ENCODE measurements at places on chromosomes 3 and 15. TPM values are rescaled to one million over a fixed set of nuclear protein-coding genes. Genes with fewer than 3 reads are reported as not detected.

CCR9 gene
- total RNA-seq = 0.46 TPM

GRCh38 chr3:143895805-143896204 is 47.5 kb upstream of the SLC9A9 start:
- no peaks in the 10 kb centered on the region for H3K36me3 ChIP-seq
- peak; percentile 59 for DNase-seq
- H3K4me1 ChIP-seq = peaks cover 5% of the 10 kb centered on the region
- no peaks in the 10 kb centered on the region for H3K27me3 ChIP-seq

- no peak for DNase-seq
- no peaks in the 10 kb centered on the region for H3K4me1 ChIP-seq
- no peaks in the 10 kb centered on the region for H3K36me3 ChIP-seq
- H3K27ac ChIP-seq = no peak overlapping the region
- H3K4me3 ChIP-seq = no peak overlapping the region
Observed at GRCh38 chr3:126114443-126115386, 30.8 kb upstream of the SLC41A3 start.

DHFR2 gene
- total RNA-seq = 8.1 TPM

GRCh38 chr3:49803465-49804140 is 542 bp downstream of the INKA1 start:
- peaks cover 14% of the 10 kb centered on the region for H3K36me3 ChIP-seq
- H3K4me3 ChIP-seq = peak overlapping the region; percentile 67
- peak overlapping the region; percentile 92 for H3K27ac ChIP-seq
- no peaks in the 10 kb centered on the region for H3K27me3 ChIP-seq
- DNase-seq = peak; percentile 93

DNA sequence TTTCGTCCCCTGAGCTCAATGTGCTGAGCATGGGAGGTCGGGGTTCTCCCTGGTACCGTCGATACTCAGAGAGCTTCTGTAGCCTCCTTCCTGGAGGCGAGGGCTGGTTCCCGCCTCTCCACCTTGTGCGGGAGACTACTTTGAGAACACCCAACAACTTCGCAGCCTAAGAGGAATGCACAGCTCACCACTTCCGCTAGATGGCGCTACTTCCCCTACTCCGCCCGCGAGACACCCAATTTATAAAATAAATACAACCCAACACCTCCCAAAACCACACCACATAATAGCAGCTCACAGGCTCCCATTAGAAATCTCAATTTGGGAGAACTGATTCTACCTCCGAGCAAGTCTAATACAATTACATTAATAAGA is 1.2 kb downstream of the RGMA start:
- H3K4me3 ChIP-seq = no peak overlapping the region
- H3K4me1 ChIP-seq = peaks cover 8% of the 10 kb centered on the region
- H3K36me3 ChIP-seq = no peaks in the 10 kb centered on the region
- peak; percentile 78 for DNase-seq

KIF9 gene
- total RNA-seq = 18.4 TPM

DNA sequence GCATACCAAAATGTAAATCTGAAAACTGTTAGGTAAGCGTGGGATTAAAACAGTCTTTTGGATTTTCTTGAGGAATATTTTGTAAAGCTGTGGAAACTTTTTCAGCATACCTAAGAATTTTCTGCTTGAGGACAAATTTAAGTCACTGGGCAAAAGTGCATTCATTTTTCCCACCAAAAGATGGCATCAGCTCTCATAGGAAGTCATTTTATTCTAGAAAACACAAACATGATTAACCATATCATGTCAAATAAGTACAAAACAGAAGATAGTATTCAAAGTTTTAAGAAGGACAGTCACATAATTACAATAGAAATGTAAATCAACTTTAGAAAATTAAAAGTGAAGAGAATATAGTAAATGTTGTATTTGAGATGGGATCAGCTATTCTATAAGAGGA is 63.5 kb downstream of the SLC49A4 start:
- no peak overlapping the region for H3K4me3 ChIP-seq
- no peak overlapping the region for H3K27ac ChIP-seq
- H3K36me3 ChIP-seq = peaks cover 8% of the 10 kb centered on the region
- no peak for DNase-seq
- H3K27me3 ChIP-seq = no peaks in the 10 kb centered on the region

DNA sequence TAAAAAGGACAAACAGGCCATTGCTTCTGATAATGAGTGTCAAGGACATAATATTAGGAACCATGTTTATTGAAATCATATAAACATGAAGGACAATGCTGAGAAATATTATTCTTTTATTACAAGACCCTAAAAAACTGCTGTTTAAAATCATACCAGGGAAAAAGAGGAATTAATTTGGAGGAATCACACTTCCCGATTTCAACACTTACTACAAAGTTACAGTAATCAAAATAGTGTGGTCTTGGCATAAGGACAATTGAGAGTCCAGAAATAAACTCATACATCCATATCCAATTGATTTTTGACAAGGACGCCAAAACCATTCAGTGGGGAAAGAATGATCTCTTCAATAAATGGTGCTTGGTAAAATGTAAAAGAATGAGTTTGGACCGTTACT is 13.0 kb downstream of the CYP1A1 start:
- DNase-seq = no peak
- H3K27me3 ChIP-seq = no peaks in the 10 kb centered on the region
- no peak overlapping the region for H3K4me3 ChIP-seq
- H3K27ac ChIP-seq = no peak overlapping the region
- no peaks in the 10 kb centered on the region for H3K36me3 ChIP-seq
- H3K4me1 ChIP-seq = no peaks in the 10 kb centered on the region

GRCh38 chr3:154015307-154015706 is 105.9 kb upstream of the ARHGEF26 start:
- H3K27ac ChIP-seq = no peak overlapping the region
- no peaks in the 10 kb centered on the region for H3K4me1 ChIP-seq
- no peaks in the 10 kb centered on the region for H3K36me3 ChIP-seq
- no peak for DNase-seq
- no peak overlapping the region for H3K4me3 ChIP-seq
- H3K27me3 ChIP-seq = no peaks in the 10 kb centered on the region

DNA sequence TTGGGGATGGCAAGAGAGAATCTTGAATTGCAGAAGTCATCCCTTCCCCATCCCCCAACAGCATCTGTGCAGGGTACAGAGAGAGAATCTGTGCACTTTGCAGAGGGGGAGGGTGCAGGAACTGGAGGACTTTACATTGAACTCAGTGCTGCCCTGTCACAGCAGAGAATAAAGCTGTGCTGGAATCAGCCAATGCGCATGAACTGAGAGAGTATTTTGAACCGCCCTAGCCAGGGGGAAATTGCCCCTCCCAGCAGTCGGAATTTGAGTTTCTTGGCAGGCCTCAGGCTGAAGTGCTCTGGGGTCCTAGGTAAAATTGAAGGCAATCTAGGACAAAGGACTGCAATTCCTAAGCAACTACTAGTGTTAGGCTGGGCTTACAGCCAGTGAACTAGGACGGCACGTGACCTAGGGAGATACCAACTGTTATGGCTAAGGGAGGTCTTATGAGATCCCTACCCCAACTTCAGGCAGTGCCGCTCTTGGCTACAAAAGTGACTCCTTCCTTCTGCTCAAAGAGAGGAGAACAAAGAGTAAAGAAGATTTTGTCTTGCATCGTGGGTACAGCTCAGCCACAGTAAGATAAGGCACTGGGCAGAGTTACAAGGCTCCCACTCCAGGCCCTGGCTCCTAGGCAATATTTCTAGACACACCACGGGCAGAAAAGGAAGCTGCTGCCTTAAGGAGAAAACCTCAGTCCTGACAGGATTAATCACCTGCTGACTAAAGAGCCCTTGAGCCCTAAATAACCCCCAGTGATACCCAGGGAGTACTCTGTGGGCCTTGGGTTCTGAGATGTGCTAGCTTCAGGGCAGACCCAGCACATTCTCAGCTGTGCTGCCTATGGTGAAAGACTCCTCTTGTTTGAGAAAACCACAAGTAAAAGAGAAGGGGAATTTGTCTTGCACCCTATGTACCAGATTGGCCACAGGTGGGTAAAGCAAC is 300.5 kb upstream of the ALCAM start:
- no peak for DNase-seq
- H3K27ac ChIP-seq = no peak overlapping the region
- H3K27me3 ChIP-seq = no peaks in the 10 kb centered on the region

DNA sequence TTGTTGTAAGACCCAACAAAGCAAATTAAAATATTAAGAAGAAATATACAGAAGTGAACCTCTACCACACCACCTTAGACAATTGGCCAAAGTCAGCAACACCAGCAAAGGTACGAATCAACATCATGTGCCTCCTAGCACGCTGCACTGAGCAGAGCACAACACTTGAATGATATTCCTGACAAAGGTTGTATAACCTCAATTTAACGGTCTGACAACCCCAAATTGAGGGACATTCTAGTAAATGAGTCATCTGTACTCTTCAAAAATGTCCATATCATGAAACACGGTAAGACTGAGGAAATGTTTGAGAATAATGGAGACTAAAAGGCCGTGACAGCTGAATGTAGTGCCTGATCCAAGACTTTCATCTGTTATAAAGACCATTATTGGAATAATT is 41.3 kb upstream of the TNFSF10 start:
- H3K4me1 ChIP-seq = no peaks in the 10 kb centered on the region
- no peaks in the 10 kb centered on the region for H3K27me3 ChIP-seq
- DNase-seq = no peak
- H3K36me3 ChIP-seq = no peaks in the 10 kb centered on the region
- no peak overlapping the region for H3K27ac ChIP-seq

AP3B2 gene
- total RNA-seq = 0.94 TPM

- no peaks in the 10 kb centered on the region for H3K27me3 ChIP-seq
- H3K4me1 ChIP-seq = no peaks in the 10 kb centered on the region
- DNase-seq = no peak
- H3K36me3 ChIP-seq = no peaks in the 10 kb centered on the region
- no peak overlapping the region for H3K4me3 ChIP-seq
Observed at GRCh38 chr15:57784081-57784511, 77.6 kb downstream of the POLR2M start.

DNA sequence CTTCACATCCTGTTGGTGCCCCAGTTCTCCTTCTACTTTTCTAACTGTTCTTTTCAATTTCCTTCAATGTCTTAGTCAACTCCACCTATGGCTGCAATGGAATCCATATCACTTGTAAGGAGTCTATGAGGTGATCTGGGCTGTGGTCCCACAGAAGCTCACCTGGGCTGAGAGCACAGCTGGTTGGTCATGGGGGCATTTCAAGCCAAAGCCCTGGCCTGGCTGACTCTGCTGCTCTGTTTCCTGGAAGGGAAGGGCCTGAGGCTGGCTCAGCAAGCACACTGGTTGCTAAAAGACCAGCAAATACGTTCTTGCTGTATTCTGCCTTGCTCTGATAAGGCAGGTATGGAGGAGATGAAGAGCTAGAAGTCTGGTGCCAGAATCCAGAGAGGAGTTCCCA is 29.0 kb downstream of the AMOTL2 start:
- no peaks in the 10 kb centered on the region for H3K36me3 ChIP-seq
- H3K4me3 ChIP-seq = no peak overlapping the region
- no peak overlapping the region for H3K27ac ChIP-seq
- no peaks in the 10 kb centered on the region for H3K27me3 ChIP-seq
- H3K4me1 ChIP-seq = no peaks in the 10 kb centered on the region

CYP11A1 gene
- 0.97 TPM for total RNA-seq

DPPA2 gene
- total RNA-seq = not detected

DNA sequence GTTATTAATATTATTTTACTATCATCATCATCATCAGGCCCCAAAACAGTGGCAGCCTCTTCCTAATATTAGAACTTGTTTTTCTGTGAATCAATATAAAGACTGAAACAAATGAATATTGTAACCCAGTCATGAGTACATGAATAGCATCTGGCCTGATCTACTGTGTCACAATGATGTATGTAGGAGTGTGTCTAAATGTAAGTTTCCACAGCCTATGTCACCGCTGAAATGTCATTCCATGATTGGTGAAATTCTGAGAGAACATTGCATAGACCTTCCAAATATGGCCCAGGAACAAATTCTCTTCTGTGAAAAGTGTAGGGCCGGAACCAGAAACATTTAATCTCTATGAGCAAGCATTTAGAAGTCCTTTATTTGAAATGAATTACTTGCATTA is 20.6 kb upstream of the C3orf49 start:
- no peaks in the 10 kb centered on the region for H3K4me1 ChIP-seq
- no peaks in the 10 kb centered on the region for H3K36me3 ChIP-seq
- no peak for DNase-seq

DNA sequence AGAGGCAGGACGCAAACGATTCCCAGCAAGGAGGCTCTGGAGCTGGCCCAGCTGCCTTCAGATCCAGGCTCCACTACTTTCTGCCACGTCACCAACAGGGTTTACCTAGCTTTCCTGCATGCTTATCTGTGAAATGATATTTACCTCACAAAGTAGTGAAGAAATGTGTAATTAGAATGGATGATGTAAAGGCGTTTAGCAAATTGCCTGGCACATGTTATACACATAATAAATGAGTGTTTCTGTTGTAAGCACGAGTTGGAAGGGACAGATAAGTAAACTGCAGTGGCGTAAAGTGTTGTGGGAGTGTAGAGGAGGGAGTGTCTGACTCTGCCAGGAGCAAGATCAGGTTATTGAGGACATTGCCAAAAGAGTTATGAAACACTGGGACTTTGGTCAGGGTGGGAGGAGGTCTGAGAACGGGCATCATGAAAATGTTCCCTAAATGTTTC is 3.5 kb upstream of the CHAC1 start:
- H3K4me1 ChIP-seq = peaks cover 5% of the 10 kb centered on the region
- DNase-seq = no peak
- no peak overlapping the region for H3K27ac ChIP-seq
- H3K4me3 ChIP-seq = no peak overlapping the region
- H3K27me3 ChIP-seq = no peaks in the 10 kb centered on the region

DNA sequence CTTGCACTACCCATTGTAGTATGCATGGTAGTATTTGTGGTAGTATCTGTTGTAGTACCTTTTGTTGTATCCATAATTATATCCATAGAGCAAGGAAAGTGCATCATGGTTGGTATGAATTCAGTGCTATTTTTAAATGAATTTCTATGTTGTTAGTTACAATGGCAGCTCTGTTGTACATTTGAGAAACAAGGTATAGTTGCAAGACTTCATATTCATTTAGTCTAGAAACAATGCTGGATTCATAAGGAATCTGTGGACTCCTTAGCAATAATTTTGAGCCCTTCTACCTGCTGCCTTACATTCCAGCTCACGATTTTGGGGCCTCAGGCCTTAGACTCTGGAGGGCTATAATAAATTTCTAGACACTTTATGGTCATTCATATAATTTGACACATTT is 141.8 kb downstream of the FAM43A start:
- no peaks in the 10 kb centered on the region for H3K4me1 ChIP-seq
- no peak for DNase-seq

- no peak overlapping the region for H3K4me3 ChIP-seq
- H3K4me1 ChIP-seq = no peaks in the 10 kb centered on the region
- no peak overlapping the region for H3K27ac ChIP-seq
- no peaks in the 10 kb centered on the region for H3K27me3 ChIP-seq
- no peaks in the 10 kb centered on the region for H3K36me3 ChIP-seq
Observed at GRCh38 chr3:192259661-192260060, 467.7 kb downstream of the FGF12 start.

DNA sequence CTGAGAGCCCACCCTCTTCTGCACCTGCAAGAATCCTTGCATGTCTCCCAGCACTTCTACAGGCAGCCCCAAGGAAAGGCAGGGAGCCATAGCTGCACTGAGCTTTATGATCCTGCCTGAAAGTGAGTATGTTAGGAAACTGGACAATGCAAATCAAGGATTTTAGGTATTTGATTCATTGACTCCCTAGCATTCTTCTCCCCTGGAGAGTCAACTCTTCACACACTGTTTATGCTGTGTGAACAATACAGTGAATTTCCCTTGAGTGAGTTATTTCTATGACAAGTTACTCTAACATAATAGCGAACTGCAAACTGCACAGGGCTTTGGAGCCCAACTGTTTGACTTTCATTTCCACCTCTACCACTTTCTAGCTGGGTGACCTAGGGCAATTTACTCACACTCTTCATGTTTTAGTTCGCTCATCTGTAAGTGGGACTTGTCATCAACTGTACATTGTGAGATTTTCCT is 96.0 kb upstream of the PHLDB2 start:
- H3K36me3 ChIP-seq = no peaks in the 10 kb centered on the region
- H3K27ac ChIP-seq = no peak overlapping the region
- H3K4me1 ChIP-seq = peaks cover 7% of the 10 kb centered on the region
- no peaks in the 10 kb centered on the region for H3K27me3 ChIP-seq
- no peak for DNase-seq
- no peak overlapping the region for H3K4me3 ChIP-seq

C3orf52 gene
- total RNA-seq = 21.4 TPM

Measured in lung (tissue), 17 donors.